Myocyte (in vitro differentiated cells): ENCODE measurements at places on chromosomes 3 and 15.
A peak's percentile ranks its signal among the peaks of the same experiment; 100 is the strongest.

DNA sequence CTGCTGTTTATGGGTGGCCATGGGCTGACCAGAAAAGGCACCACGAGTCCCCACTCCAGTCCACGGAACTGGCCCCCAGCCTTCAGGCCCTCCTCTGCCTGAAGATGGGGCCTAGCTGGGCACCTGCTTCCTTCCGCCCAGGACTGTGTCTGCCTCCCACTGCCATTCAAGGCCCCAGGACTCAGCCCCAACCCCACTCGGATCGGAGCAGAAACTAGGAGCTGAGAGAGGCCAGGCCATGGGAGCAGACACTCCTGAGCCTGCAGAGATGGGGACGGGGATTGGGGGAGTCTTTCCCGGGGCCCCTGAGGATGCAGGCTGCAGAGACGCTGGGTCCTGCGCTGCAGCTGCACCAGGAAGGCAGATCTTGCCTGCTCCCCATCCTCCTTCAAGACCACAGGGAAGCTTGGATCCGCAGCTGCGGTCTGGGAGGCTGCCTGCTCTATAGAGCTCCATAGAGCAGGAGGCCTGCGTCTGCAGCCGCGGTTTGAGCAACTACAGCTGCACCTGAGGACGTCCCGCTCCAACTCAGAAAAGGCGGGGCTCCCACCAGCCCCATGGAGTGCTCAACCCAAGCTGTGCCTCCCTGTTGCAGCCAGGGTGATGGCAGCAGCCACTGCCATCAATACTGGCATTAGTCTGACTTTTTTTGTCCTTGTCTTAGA is 383.9 kb upstream of the TMCO5A start:
- no peak for DNase-seq

DNA sequence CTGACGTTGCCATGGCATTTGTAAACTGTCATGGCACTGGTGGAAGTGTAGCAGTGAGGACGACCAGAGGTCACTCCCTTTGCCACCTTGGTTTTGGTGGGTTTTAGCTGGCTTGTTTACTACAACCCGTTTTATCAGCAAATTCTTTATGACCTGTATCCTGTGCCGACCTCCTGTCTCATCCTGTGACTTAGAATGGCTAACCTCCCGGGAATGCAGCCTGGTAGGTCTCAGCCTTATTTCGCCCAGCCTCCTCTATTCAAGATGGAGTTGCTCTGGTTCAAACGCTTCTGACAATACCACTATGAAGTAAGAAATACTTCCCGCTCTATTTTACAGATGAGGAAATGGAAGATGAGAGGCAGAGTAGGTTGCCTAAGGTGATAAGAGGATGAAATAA is 16.6 kb downstream of the PAQR9 start:
- no peak for DNase-seq

DNA sequence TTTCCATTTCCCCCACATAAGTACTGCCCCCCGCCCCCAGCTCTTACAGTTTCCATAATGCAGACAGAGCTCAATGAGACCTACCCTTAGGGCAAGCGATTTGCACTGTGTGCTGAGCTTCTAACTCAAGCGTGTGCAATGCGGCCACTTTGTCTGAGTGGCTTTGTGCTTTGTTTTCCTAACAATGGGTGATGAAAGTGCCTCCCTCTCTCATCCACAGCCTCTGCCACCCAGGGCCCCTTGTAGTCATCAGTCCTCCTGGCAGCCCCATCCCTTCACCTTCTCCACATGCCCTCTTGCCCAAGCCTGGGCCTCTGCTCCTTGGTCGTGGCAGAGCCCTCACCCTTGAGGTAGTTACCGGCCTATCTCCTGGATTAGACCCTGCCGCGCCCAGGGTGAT is 17.2 kb downstream of the DAPK2 start:
- no peak for DNase-seq

- no peak for DNase-seq
Observed at GRCh38 chr15:98524838-98525660, 123.3 kb upstream of the IGF1R start.

DNA sequence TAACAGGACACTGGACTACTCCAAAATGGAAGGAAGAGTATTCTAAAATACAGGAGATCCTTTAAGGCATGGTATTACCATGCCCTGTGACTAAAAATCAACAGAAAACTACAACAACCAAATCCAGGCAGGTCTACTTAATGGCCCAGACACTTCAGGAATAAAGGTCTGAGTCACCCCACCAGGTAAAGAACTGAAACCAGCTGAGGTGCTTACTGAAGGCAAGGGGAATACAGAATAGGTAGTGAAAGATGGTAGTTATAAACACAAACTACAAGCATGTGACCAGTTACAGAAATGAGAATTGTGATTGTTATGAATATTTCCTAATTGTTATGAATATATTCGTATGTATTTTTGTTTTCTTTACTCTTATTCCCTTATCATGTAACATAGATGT is 13.4 kb downstream of the IFT57 start:
- DNase-seq: no peak

DNA sequence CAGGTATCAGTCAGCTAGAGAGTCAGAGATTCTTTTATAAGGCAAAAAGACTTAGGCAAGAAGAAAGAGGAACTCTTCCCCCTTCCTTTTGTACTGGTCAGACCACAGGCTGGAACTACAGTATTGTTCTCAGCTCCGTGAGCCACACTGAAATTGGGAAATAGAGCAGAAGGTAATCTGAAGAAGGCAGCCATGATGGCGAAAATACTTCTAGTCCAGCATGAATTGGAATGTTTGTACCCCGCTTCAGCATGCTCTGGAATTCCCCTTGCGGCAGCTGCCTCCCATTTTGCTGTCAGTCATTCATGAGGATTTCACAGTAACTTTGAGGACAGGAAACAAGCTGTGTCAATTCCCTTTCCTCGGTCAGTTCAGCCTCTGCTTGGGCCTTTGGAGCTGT is 96.2 kb downstream of the CORO2B start:
- DNase-seq: peak; percentile 82

GRCh38 chr3:147383617-147384016 is 22.7 kb downstream of the ZIC4 start:
- no peak for DNase-seq

DNA sequence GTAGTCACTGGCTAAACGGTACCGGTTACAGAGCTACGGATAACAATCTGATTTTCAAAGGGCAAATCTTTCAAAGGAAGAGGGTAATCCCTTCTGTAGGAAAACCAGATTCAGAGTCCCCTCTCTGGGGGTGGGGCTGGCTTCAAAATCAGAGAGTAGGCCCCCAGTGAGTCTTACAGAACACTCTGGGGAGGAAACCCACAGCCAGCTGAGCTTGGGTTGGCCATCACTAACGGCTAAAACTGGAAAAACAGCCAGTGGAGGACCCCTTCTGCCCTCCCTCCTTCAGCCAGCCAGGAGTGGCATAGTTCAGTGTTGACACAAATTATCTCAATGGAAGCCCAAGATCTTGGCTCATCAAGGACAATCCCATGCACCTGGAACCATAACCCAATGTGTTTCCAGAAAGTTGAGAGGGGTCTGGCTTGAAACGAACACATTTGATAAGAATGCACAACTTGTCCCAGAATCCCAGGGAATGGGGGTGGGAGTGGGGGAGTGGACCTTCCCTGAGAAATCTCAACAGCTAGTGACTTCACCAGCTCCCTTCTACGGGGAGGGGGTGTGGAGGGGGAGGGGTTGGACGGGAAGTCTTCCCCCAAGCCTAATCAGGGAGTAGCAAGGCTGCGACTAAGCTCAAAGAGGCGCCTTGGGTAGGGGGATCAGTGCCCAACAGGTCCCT is 1.0 kb downstream of the RASL12 start:
- DNase-seq: no peak

- DNase-seq: peak; percentile 57
Observed at GRCh38 chr15:71691458-71692417, 118.6 kb upstream of the NR2E3 start.

DNA sequence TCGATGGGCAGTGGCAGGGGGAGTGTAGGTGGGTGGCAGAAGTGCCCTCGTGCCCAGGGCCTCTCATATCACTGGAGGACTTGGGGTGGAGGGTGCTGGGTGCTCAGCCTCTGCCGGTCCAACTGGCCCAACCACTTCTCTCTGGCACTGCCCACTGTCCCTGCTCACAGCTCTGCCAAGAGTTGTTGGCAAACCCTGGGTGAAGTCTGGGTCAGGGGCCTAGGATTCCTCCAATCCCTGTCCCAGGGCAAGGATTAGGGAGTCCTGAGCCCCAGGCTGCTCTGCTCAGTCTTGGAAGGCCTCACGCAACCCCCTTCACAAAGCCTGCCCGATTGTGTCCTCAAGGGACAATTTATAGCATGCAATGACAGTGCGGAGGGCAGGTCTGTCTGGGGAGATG is 5.2 kb upstream of the PRKCD start:
- no peak for DNase-seq

- DNase-seq: no peak
Observed at GRCh38 chr3:151204530-151205402, 1.8 kb upstream of the GPR171 start.

GRCh38 chr3:47007482-47008233 is 28.2 kb downstream of the NBEAL2 start:
- no peak for DNase-seq

DNA sequence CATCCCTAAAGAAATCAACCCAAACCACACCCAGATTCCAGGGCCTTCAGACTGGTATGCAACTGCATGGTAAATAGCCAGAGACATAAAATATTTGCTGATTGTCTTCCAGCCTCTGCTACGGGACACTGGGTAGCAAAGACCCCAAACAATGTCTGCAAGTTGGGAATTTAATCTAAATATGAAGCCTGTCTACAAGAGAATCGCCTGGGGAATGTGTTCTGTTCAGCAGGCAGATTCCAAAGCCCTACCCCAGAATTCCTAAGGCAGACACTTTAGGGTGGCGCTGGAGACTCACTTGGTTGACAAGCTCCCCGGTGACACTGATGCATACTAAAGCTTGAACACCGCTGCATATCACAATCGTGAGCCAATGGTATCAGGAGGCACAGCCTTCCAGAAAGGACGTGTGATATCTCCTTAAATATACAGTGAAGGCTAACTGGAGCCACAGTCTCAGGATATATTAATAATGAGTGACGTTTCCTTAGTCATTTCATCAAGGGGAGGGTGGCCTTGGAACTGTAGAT is 684.1 kb downstream of the NTRK3 start:
- no peak for DNase-seq
